ENCODE measurements at places on chromosomes 13 and 19.

GRCh38 chr13:30047154-30047874 lies 196.9 kb upstream of the UBL3 start:
- DNase-seq: no peak

- no peak for DNase-seq
Observed at GRCh38 chr19:1837625-1838105, 10.6 kb downstream of the REXO1 start.

- DNase-seq: no peak
Observed at GRCh38 chr13:95098916-95099315, 202.3 kb downstream of the ABCC4 start.

DNA sequence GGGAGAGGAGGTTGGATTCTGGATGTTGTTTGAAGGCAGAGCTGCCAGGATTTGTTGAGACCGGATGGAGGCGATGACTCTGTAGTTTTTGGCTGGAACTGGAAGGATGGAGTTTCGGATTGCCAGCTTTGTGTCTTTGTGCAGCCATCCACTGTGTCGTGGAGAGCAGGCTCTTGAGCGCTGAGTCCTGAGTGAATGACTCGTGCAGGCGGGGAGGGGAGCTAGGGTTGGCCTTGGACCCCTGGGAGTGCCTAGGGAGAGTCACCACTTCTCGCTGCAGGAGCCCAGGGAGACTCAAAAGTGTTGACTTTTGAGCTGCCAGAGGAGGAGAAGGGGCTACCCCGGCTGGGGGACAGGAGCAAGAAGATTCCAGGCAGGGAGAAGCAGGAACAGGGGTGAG lies 3.9 kb downstream of the TOMM40 start:
- no peak for DNase-seq

DNA sequence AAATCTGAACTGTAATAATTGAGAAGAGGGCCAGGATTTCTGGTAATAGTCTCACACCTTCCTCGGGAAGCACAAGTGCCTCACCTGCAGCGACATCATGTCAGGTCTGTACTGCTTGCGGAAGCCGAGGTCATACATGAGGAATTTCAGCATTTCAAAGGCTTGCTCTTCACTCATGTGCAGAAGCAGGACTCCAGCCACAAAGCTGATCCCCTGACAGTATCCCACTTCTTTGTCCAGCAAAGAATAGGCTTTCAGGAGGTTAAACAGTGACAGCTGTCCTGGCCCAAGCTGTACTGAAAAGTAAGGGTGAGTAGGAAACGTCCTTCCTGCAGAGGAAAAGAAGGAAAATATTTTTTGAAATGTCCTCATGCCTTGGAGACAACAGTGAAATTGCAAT lies 182.7 kb downstream of the TBC1D4 start:
- DNase-seq: no peak

DNA sequence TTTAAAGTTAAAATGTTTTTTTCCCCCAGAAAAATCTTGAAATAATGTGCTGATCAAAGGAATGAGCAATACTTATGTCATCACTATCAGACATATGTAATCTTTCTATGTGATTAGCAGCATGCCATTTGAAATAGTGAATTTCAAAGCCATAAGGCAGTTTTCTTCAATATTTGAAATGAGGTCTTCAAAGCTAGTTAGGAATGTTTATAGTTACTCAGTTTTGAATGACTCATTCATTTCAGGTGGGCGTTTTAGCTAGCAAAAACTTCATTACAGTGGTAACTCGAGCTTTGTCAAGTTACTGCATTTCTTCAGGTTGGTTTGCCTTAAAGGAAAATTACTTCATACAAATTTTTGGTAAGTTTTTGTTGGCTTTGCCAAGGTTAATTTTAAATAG lies 102.1 kb downstream of the ATP8A2 start:
- no peak for DNase-seq

- no peak for DNase-seq
Observed at GRCh38 chr19:50912727-50913716, 1.8 kb upstream of the KLK4 start.

GRCh38 chr19:19214892-19215291 lies 3.1 kb downstream of the NCAN start:
- DNase-seq: peak; percentile 80

GRCh38 chr13:104270731-104271130 lies 1204.5 kb upstream of the SLC10A2 start:
- DNase-seq: no peak

GRCh38 chr19:33660410-33661124 lies 38.8 kb downstream of the CHST8 start:
- no peak for DNase-seq

- DNase-seq: peak; percentile 88
Observed at GRCh38 chr13:93227878-93228642, 1.5 kb downstream of the GPC6 start.

- no peak for DNase-seq
Observed at GRCh38 chr13:108917581-108917980, 288.2 kb downstream of the MYO16 start.

GRCh38 chr13:52061587-52061986 lies 37.1 kb downstream of the UTP14C start:
- no peak for DNase-seq

- DNase-seq: no peak
Observed at GRCh38 chr19:7595466-7596133, at the start of gene CAMSAP3. Gene CAMSAP3, plus strand, starts transcription at chr19:7595863. Its CDS starts 140 bp downstream, at chr19:7596003.

GRCh38 chr19:54104998-54105715 lies 2.5 kb downstream of the NDUFA3 start:
- no peak for DNase-seq

- no peak for DNase-seq
Observed at GRCh38 chr13:42780044-42780443, 1.3 kb upstream of the FAM216B start.
